ENCODE measurements at places on chromosomes 7 and 10.

- no peak for DNase-seq
Observed at GRCh38 chr7:71354716-71355115, 222.8 kb downstream of the GALNT17 start.

- no peak for DNase-seq
Observed at GRCh38 chr10:123788981-123789380, 102.6 kb downstream of the CPXM2 start.

GRCh38 chr10:44116474-44116873 lies 268.4 kb downstream of the CXCL12 start:
- no peak for DNase-seq

- DNase-seq, result peak; percentile 14
Observed at GRCh38 chr10:113960617-113961181, 83.0 kb upstream of the ADRB1 start.

Measured in fibroblast of skin of abdomen (primary cell).